ENCODE measurements at places on chromosomes 13 and 19. TPM values are rescaled to one million over a fixed set of nuclear protein-coding genes. Genes with fewer than 3 reads are reported as not detected.

Gene NANOS3
- total RNA-seq = 3.9 TPM

Gene SLC10A2
- not detected for total RNA-seq

Gene SIPA1L3
- 35.8 TPM for total RNA-seq

Gene CPT1C
- 13.3 TPM for total RNA-seq

Gene FBN3
- not detected for total RNA-seq

Gene MEIS3
- total RNA-seq = 29.4 TPM

Gene ALG11
- total RNA-seq = 8.3 TPM

Gene VSTM2B
- total RNA-seq = not detected

Gene ADGRE3
- total RNA-seq = not detected

Gene SIGLEC11
- total RNA-seq = not detected

Gene NBEA
- total RNA-seq = 1.9 TPM
